Body of pancreas (tissue), 4 donors: ENCODE measurements at places on chromosomes 16 and 17. TPM values are rescaled to one million over a fixed set of nuclear protein-coding genes. Genes with fewer than 3 reads are reported as not detected.

- no peak for DNase-seq
These were observed 782 bp downstream of the POLR2A start for GRCh38 chr17:7484919-7485377.

DNA sequence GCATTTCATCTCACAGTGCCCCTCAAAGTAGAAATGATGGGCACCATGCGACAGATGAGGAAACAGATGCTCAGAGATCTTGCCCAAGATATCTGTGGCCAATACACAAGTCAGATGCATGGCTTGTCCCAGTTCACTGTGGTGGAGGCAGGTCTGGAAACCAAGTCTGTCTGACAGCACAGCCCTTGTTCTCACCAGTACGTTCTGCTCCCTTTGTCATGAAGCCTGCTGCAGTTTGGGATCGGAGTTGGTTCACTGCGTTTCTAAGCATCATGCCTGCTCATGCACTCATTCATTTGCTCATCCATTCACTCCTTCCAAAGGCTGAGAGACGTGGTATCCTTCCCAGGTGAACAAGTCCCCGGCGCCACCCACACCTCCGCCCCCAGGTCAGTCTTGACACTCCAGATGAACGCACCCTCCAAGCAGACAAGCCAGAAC lies 27.2 kb upstream of the MEAK7 start:
- no peak for DNase-seq

DNA sequence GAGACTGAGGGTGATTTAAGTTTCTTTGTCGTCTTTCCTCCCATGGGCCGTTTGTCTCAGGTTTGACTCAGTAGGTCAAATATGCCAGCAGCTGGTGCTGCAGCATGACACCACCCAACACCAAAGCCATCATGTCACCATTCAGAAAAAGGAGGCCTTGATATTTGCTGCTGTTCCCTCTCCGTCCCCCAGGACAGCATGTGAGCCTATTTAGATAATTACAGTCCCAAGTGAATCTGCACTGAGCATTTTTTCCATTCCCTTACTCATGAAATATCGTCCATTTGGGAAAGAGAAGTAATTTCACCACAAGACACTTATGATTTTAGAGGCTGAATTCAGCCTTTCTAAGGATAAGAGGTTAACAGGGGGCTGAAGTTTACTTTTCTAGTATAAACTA lies 62.2 kb upstream of the ADORA2B start:
- no peak for DNase-seq

DNA sequence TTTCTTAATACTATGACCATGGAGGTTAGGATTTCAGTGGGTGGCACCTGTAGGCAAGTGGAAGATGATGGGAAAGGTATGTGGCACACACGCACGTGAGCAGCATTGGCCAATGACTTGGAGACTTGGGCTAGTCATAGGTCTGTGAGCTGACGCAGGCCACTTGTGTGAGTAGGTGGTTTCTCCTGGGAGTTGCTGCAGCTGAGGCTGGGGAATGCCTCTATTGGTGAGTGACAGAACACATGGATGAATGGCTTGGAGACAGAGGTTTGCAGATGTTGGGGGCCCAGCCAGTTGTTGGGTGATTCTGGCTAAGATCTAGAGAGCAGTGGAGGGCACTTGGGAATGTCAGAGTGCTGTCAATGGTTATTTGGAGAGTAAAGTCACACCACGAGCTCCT lies 64.1 kb downstream of the MARF1 start:
- no peak for DNase-seq

Gene CUEDC1
- total RNA-seq = 48.1 TPM

Gene FOXF1
- 0.52 TPM for total RNA-seq

Gene ACSM5
- total RNA-seq = 2.3 TPM

- peak; percentile 30 for DNase-seq
These were observed 2.7 kb downstream of the N4BP1 start for GRCh38 chr16:48607056-48607825.

Gene PDILT
- not detected for total RNA-seq

DNA sequence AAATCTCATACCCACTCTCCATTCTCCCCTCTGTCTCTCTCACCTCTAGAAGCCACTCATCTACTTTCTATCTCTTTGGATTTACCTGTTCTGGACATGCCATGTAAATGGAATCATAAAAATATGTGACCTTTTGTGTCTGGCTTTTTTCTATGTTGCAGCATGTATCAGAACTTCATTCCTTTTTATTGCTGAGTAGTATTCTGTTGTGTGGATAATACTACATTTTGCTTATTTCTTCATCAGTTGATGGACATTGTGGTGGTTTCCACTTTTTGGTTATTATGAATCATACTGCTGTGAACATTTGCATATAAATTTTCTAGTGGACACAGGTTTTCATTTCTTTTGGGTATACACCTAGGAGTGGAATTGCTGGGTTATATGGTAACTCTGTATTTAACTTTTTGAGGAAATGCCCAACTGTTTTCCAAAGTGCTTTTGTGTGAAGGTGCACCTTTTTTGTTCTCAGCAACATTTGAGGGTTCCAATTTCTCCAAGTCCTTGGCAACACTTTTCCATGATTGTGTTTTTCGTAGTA lies 18.2 kb downstream of the MRTFB start:
- DNase-seq = no peak

Gene KRT12
- not detected for total RNA-seq

Gene PPY
- total RNA-seq = 15.5 TPM

- DNase-seq = peak; percentile 76
These were observed 399.7 kb downstream of the XYLT1 start for GRCh38 chr16:17070882-17071592.

GRCh38 chr17:80270104-80270503 lies 9.5 kb downstream of the RNF213 start:
- no peak for DNase-seq

Gene G6PC1
- 2.6 TPM for total RNA-seq

DNA sequence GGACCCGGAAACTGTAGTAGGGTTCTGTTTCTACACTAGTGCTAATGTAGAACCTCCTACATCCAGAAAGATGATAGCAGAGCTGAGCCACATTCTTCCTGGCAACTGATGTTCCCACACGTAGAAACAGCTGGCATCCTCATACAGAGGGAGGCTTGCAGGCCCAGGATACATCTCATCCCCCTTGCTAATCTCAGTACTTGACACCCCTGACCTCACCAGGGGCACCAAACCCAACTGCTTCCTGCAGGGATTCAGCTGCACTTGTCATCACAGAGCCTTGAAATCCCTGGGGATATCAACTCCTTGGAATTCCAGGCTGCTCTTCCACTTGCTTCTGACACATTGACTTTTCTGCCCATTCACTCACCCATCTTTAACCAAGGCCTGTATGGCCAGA lies 75.2 kb upstream of the HSBP1 start:
- no peak for DNase-seq

Gene PPM1E
- total RNA-seq = 0.26 TPM

GRCh38 chr16:73047221-73047535 lies 750 bp downstream of the ZFHX3 start:
- no peak for DNase-seq

- DNase-seq = no peak
These were observed 223.8 kb downstream of the IRF8 start for GRCh38 chr16:86122681-86123342.

DNA sequence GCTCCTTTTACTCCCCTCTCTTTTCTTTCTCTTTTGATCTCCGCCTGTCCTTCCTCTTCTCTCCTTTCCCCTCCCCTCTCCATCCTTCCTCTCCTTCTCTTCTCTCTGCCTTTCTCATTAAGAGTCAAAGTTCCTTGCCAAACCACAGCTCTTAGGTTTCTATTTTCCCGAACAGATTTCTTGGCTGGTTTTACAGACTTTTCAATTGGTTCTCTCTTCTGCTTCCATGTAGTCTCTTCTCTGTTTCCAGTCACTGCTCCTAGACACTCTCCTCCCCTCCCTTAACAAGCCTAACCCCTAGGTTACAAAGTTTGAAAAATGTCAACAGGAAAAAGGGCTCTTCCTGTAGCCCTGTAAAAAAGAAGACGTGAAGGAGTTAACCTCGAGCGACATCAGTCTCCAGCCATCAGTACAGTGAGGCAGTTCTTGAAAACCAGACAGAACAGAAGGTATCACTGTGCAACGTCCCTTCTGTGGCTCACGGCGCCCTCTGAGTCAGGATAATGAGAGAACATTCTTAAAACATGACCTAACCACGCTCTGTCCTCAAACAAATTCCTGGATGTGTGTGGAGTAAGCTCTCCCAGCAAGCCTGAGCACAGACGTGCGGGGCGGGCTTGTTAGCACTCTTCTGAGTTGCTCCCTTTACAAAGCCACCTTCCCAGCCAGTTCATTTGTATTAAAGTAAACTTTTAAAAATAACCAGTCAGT lies 11.6 kb upstream of the MARCHF10 start:
- peak; percentile 70 for DNase-seq

GRCh38 chr16:566475-567372 lies at the start of gene NHLRC4:
TSS of gene NHLRC4 (plus strand) at chr16:567005. CDS start at chr16:568048, 1,043 bp downstream.
- DNase-seq = peak; percentile 46

- peak; percentile 80 for DNase-seq
These were observed 13.0 kb downstream of the AIPL1 start for GRCh38 chr17:6421700-6422604.

- no peak for DNase-seq
These were observed 179.2 kb downstream of the MAP2K6 start for GRCh38 chr17:69593716-69594115.

DNA sequence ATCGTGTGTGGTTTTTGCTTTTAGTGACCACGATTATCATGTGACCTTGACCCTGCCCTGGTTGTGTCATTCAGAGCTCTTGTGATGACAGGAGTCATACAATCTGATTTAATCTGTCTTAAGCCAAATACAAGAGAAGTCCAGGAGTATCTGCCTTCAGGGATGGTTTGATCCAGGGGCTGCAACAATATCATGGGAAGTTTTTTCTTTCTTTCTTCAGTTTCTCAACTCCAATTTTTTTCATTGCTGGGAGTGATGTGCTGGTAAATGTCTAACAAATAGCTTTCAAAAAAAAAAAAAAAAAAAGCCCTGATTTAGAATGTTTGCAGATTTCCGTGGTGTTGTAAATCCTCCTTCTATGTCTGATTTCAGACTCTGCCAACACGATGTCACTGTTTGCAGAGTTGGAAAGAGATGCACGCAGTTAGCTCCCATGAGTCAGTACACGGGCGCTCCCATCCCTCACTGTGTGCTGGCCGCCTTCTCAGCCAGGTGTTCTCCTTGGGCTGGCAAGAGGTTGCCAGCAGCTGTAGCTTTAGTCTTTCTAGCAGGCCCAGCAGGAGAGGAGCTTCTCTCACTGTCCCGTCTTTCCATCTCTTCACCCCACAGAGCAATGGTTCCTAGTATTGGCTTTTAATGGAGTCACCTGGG lies 229.7 kb downstream of the SNX29 start:
- no peak for DNase-seq

DNA sequence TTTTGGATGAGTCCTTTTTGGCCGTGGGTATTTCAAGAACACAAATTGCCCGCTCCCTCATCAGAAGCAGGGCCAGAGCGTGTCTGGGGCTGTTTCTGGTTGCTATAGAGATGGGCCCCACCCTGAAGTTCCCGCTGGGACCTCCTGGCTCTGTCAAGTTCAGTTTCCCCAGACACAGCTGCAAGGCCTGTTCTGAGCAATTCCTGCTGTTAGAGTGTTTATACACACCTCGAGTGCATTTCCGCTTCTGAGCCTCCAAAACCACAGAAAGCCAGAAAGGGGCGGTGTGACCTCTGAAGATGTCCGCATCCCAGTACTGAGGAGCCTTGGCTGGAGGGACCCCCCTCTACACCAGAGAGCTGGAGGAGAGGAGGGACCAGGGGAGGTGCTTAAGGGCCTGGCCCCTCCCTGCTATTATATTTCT lies 9.3 kb upstream of the WBP2 start:
- DNase-seq = no peak

GRCh38 chr16:56519459-56520250 lies at the start of gene BBS2:
TSS of gene BBS2 (minus strand) at chr16:56520024. CDS start at chr16:56519862, 162 bp downstream.
- DNase-seq = peak; percentile 95

Gene KIF19
- 3.3 TPM for total RNA-seq

DNA sequence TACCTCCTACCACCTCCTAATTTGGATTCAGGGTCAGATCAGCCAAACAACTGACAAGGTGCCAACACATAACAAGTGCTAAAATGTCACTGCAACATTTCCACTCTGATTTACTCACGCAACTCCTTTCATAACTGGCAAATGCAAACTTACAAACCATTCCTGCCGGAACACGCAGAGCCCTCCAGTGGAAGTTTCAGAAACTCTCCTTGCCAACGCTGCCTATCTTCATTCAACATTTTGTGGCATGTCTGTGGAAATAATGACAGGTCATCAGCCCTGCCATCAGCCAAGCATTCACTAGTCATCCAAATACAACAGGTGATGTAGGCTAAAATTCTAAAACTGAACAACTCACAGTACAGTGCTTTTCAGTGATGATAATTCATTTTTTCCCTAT lies 37.7 kb upstream of the OR3A1 start:
- no peak for DNase-seq

DNA sequence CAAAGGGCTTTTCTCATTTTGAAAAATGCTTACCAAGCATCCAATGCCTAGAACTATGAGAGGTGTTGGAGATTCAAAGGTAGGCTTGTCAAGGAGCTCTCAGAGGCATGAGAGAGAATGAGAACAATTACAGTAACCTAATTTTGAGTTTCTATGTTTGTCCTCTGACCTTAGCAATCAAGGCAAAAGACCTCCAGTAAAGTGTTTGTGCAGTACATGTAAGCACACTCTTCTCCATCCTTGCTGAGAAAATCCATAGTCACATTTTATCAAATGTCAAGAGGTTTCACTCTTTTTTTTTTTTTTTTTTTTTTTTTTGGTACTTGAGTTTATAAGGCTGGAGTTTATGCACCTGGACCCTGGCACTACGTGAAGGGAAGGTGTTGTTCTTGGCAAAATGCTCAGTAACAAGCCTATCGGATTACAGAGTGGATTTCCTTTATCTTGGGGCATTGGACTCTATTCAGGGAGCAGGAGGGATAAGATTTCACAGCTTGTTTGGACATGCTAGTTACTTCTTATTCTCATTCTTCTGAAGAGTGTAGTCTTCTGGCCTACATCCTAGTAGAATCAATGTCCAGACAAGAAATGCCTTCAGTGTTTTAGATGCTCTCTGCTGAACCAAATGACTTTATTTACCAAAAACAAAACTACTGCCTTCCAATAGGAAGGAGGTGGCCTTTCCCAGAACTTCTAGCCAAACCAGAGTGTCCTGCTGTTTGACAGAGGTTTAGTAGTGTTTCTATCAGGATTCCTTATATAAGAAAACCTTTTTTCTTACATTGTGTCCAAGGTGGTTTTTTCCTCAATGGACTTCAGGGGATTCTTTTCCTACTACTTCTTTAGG lies 21.9 kb downstream of the KCNJ2 start:
- peak; percentile 25 for DNase-seq

DNA sequence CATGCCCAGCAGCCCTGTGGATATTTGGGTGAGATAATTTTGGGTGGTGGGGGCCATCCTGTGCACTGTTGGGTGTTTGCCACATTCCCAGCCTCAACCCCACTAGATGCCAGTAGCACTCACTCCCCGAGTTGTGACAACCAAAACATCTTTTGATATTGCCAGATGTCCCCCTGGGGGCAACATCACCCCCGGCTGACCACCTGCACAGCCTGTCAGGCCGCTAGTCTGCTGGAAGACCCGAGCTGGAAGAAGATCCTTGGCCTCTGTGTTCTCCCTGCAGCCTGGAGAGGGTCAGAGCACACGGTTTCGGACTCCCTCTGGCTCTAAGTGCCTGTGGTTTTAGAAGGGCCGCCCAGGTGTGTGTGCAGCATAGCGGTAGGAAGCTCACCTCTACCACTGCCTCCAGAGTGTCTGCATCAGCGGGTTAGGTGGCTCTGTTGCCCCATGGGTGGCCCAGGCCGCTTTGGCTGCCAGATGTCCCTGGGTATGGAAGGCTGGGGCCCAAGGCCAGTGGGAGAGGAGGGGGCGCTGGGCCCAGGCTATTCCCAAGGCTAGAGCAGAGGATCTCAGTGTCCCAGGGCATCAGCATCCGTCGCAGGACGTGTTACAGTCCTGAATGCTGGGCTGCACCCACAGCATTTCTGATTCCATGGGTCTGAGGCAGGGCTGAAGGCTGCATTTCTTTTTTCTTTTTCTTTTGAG lies 195.8 kb upstream of the GSE1 start:
- peak; percentile 10 for DNase-seq
